Cortex of kidney (tissue), 1 donor: ENCODE measurements at places on chromosomes 3 and 15.

GRCh38 chr3:117820658-117821299 is 1111.2 kb downstream of the TUSC7 start:
- no peak for DNase-seq

DNA sequence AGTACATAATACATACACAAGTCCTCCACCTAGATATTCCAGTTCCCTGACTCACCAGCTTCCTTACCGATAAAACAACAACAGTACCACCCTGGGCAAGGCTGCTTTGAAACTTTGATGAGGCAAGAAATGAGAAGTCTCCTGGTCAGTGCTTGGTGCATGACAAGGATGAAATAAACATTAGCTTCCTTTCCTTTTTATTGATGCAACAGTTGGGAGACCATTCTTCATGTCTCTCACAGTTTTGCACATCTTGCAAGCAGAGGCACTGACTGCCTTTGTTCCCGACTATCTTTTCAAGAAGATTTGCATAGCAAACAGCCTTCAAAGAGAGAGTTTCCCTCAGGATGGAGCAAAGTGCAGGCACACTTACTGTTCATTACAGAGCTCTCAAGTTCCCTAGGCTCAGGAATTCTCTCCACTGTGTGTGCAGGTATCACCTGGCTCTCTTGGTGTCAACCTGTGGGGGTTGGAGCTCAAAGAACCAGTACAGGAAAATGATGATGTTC is 65.2 kb downstream of the MYLK start:
- no peak for DNase-seq

DNA sequence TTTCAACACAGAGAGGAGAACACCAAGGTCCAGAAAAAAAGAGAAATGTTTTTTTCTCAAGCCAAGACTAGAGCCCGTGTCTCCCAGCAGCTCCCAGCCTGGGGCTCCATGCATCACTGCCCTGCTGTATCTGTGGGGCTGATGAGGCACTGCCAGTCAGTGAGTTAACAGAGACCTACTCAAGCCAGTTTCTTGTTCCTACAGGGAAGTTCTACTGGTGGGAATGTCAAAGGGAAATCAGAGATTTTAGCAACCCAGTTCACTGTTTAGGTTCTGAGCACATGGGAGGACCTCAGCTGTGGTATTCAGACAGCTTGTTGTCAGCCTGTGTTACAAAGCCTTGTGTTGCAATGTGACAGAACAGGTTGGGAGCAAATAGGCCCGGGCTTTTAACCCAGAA is 234.3 kb downstream of the TLE3 start:
- no peak for DNase-seq

GRCh38 chr15:30933293-30933692 is 29.6 kb downstream of the FAN1 start:
- no peak for DNase-seq

GRCh38 chr3:112514527-112515128 is 15.4 kb upstream of the BTLA start:
- DNase-seq, result no peak

- DNase-seq, result no peak
These were observed 43.9 kb upstream of the RYK start for GRCh38 chr3:134294302-134295280.

DNA sequence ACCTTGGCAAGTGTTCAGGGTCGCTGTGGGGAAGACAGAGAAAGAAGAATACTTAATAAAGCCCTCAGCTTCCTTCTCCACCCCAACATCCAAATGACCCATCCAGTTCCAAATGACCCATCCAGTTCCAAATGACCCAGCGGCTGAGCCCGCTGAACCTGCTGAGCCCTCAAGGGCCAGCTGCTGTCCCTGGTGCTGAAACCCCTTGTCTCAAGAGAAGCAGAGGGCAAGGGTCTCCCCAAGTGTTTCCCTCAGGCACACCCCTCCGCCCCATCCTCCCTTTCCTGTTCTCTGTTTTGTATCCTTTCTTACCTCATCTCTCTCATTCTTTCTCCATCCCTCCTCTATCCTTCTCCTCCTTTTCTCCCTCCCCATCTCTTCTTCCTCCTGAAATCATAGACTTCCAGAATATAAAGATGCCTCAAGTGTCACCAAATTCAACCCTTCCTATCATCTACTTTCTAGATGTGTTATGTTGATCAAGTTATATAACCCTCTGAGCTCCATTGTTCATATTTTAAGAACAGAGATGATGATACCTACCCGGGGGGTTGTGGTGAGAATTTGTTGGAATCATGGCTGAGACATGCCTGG is 29.0 kb downstream of the CCDC33 start:
- DNase-seq, result no peak

GRCh38 chr3:102481050-102481449 is 46.2 kb downstream of the ZPLD1 start:
- DNase-seq, result no peak

DNA sequence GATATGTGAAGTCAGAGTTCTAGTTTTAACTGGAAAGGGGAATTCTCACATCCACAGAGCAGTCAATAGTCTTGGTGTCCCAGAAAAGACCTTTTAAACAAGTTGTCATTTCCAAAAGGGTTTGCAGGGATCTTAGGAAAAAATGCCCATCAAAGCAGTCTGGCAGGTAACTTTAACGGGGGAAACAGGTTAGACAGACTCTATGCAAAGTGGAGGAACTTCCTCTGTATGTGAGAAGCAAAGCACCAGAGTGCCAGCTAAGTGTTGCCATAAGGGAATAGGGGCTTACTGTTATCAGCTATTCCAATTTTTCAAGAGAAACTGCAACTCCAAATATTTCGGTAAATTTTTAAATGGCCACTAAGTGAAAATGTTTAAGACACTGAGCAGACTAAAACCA is 307.9 kb upstream of the MDFIC2 start:
- no peak for DNase-seq

- no peak for DNase-seq
These were observed 17.5 kb downstream of the SHC4 start for GRCh38 chr15:48946074-48946839.

DNA sequence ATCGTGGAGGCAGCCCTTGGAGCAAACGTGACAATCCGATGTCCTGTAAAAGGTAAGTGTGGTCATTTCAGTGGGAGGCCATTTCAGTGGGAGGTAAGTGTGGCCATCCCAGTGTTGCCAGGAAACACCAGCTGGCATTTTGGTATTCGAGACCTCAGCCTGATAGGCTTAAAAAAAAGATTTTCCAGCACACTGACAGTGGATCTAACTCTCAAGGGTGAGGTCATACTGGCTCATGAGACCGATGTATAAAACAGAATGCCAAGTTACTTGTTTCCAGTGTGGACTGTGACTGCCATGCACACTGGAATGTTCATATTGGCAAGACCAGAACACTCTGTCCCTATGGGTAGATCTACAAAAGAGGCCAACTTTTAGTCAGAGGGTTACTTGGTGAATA is 244.4 kb upstream of the GOLGA6L4 start:
- DNase-seq, result no peak

DNA sequence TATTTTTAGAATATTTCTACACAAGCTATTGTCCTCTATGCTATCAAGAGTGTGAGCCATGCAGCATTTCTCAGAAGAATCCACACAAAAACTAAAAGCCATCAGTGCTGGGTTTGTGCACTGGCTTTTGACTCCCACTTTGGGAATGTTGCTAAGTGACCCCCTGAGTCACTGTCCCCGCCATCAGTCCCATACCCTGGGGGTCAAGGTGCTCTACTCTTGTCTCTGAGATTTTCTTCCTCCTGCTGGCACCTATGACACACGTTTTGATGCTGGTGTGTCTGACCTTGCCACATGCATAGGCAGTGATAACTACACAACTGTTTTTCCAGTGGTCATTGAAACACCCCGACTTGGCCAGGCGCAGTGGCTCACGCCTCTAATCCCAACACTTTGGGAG is 19.8 kb downstream of the CMTM7 start:
- no peak for DNase-seq

DNA sequence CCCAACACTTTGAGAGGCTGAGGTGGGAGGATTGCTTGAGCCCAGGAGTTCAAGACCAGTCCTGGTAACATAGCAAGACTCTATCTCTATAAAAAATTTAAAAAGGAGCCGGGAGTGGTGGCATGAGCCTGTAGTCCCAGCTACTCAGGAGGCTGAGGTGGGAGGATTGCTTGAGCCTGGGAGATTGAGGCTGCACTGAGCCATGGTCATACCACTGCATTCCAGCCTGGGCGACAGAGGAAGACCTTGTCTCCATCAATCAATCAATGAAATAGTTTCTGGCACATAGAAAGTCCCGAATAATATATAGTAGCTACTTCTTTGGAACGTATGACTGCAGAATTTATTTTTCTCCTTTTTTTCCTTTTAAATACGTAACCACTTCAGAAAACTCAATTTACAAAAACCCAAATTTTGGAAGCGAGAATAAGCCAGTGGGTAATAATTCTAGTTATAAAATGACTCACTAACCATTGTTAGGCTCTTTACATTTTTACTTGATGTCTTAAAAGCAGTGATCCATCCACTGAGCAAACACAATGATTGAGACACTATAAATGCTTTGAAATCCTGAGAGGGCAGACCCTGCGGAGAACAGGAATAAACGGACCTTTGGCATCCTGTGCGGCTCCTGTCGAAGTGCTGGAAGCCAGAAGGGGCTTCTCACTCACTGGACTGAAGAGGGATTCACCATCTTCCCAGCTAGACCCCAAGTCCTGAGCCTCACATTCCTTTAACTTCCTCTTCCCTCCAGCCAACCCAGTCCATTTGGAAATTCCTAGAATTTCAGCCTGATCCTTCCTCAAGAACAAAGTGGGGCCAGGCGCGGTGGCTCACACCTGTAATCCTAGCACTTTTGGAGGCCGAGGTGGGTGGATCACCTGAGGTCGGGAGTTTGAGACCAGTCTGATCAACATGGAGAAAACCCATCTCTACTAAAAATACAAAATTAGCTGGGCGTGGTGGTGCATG is 68.4 kb upstream of the MFGE8 start:
- no peak for DNase-seq

GRCh38 chr3:137988152-137988551 is 21.8 kb upstream of the CLDN18 start:
- no peak for DNase-seq

DNA sequence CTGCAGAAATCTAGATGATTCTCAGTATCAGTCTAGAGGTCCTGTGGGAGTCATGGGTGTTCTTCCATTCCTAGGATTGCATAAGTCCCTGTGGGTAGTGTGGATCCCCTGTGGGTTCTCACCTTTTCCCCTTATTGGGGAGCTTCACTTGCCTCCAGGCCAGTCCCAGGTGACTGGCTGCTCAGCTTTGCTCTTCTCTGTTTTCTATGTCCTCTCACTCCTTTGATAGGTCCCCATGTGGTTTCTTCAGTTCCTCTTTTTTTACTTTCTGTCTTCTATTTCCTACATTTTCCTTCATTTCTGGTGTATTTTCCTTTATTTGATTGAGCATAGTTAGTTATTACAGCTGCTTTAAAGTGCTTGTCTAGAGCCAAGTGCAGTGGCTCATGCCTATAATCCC is 10.9 kb downstream of the TEX55 start:
- no peak for DNase-seq

GRCh38 chr3:27540231-27540630 is 56.0 kb upstream of the SLC4A7 start:
- no peak for DNase-seq

DNA sequence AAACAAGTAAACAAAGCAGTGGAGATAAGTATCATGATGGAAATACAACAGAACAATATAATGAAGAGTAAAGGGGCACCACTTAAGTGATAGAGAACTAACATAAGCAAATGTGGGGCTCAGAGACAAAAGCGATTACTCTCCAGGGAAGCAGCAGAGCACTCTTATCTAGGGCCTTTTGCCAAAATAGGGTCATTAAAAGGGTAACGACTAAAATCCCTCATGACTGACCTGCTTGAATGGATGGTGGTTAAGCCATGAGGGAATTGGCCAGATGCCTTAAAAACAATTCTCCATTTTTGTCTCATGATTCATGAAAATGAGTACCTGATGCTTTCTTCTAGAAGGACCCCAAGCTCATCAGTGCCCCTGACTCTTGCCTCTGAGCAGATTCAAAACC is 3.2 kb upstream of the SLC7A14 start:
- no peak for DNase-seq

- DNase-seq, result no peak
These were observed 7.8 kb downstream of the DCBLD2 start for GRCh38 chr3:98893740-98894139.
